ENCODE measurements at places on chromosomes 2 and 18.

- DNase-seq = no peak
Measured at GRCh38 chr2:239177325-239177724, 223.5 kb downstream of the HDAC4 start.

DNA sequence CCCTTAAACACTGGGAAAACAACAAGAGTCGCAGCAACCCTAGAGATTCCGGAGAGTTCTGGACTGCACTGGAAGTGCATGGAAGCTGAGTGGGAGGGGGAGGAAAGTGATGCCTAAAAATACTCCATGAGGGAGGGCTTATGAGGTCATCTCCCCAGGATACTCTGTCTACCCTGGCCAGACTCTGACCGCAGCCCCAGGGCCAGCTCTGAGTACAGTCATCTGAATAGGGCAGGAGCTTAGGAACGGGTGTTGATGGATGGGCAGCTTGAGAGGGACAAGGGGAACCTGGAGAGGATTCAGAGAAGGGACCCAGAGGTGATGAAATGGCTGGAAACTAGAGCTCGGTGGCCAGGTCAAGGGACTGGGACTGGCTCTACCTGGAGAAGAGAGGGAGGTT is 79.3 kb upstream of the IGFBP5 start:
- no peak for DNase-seq

DNA sequence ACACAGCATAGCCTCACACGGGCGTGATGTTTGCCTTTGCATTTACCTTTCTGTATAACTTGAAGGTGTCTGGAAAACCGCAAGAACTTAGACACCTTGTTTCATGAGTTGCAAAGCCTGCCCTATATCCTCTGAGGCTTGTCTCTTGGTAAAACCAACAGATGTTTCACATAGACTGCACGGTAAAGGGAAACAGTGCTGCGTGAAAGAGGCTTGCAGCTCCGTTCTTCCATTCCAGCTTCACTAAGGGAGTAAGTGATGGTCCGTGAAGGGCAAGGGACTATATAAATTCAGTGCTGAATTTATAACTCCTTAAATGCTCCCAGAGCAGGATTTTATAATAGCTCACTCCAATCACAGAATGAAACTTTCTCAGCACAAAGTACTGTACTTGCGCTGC is 360.5 kb downstream of the SOX11 start:
- DNase-seq = no peak

- DNase-seq = no peak
Measured at GRCh38 chr2:133077269-133077822, 407.3 kb upstream of the LYPD1 start.

- no peak for DNase-seq
Measured at GRCh38 chr2:23590241-23590869, 205.4 kb downstream of the KLHL29 start.

GRCh38 chr2:230459216-230459615 is 43.2 kb downstream of the SP100 start:
- DNase-seq = no peak

GRCh38 chr18:57887543-57888383 is 84.6 kb upstream of the ATP8B1 start:
- no peak for DNase-seq

GRCh38 chr2:46332686-46333281 is 35.6 kb downstream of the EPAS1 start:
- DNase-seq = no peak

DNA sequence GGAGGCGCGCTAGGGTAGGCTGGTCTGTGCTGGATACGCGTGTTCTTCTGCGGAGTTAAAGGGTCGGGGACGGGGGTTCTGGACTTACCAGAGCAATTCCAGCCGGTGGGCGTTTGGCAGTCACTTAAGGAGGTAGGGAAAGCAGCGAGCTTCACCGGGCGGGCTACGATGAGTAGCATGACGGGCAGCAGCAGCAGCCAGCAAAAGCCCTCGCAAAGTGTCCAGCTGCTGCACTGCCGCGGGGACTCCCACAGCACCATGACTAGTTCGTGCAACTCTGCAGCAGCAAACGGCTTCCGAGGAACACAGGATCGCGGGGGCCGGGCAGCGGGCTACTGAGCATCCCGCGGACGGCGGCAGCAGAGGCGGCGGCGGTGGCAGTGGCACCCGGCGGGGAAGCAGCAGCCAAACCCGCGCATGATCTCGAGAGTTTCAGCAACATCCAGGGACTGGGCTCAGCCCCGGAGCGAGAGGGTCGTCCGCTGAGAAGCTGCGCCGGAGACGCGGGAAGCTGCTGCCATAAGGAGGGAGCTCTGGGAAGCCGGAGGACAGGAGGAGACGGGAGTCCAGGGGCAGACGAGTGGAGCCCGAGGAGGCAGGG is 368 bp downstream of the TMEFF2 start:
- DNase-seq = peak; percentile 54

GRCh38 chr2:223943561-223944008 is 1.6 kb downstream of the WDFY1 start:
- peak; percentile 65 for DNase-seq

- peak; percentile 24 for DNase-seq
Measured at GRCh38 chr2:181805228-181806038, 86.1 kb upstream of the ITPRID2 start.

DNA sequence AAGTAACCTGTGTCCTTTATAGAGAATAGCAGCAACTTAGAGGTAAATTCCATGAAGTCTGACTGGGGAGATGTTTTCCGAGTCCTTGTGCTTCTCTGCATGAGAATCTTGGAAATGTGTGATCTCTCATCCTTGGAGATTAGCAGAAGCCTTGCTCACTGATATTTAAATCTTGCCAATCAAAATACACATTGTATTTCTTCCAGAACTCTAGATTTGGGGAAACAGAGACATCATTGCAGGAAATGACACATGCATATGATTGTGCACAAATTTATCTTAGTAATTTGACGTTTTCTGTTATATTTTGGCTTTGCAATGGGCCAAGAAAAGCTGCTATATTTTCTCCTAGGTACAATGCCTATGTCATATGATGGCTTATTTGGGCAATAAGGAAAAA is 182.6 kb downstream of the ZNF804A start:
- no peak for DNase-seq

GRCh38 chr18:34657860-34658500 is 52.1 kb upstream of the DTNA start:
- DNase-seq = no peak

- no peak for DNase-seq
Measured at GRCh38 chr2:46167924-46168323, 129.3 kb upstream of the EPAS1 start.

- no peak for DNase-seq
Measured at GRCh38 chr2:100268986-100269385, 53.3 kb downstream of the LONRF2 start.

DNA sequence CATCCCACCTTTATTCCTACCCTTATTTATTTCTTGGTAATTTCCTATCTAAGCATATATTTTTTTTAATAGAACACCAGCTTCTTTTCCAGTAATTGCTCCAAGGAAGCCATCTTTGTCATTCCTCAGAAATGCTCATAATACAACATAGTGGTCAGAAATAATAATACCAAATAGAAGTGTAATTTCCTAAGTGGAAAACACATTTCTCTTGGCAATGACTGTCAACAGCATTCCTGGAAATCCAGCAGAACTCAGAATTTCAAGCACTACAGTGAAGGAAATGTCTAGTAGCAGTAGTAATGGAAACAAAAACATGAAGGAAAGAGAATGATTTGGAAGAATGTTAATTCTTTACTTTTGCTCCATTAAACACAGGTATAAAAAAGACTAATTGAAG is 56.6 kb downstream of the GDF7 start:
- no peak for DNase-seq

DNA sequence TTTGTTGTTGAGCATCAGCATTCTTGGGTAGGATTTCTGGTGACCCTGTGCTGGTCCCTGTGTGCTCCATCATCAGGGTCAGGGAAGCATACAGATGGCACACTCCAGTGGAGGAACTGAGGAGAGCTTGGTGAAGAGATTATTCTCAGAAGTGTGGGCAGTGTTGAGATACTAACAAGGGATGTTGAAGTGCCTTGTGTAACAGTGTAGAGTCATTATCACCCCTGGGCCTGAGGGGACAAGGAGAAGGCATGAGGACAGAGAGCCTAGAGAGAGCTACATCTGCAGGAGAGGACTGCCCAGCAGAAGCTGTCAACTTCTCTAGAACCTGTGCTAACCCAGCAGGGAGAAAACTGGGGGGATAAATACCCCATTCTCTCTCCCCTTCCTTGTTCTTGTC is 189.0 kb downstream of the PLCL1 start:
- no peak for DNase-seq

GRCh38 chr2:166516712-166517303 is 22.8 kb upstream of the SCN7A start:
- DNase-seq = peak; percentile 24

DNA sequence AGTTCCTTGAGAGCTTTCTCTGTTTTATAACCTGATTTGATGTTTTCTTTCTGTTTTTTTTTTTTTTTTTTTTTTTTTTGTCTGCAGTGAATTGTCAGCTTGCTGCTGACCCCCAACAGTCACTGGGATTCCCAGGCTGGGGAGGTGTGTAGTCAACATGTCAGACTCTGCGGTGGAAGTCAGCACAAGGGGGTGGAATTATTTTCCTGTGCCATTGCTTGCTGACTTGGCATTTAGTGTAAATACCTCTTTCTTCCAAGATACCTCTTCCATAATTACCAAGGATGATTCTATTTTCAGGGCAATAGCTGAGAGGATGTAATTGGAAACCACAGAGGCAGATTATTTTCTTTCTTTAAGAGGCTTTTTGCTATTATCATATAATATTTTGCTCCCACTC is 266.3 kb downstream of the CCDC85A start:
- DNase-seq = no peak

GRCh38 chr2:181685150-181685688 is 4.9 kb upstream of the NEUROD1 start:
- no peak for DNase-seq

DNA sequence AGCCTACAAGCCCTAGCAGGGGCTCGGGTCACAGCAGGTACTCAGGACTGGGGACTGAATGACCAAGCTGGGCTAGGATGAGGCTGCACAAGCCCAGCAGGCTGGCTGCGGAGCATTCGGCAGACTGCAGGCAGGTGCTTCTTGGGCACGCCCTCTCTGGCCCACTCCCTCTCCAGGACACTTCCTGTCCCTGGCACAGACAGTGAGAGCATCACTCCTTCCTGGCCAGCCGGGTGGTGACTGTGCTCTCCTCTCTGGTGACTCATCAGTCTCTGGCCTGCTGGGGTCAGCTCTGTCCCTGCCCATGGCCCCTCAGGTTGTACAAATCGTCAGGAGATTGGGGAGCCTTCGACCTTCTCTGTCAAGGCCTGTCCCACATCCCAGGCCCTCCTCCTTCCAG is 22.5 kb downstream of the C1QL2 start:
- DNase-seq = no peak

DNA sequence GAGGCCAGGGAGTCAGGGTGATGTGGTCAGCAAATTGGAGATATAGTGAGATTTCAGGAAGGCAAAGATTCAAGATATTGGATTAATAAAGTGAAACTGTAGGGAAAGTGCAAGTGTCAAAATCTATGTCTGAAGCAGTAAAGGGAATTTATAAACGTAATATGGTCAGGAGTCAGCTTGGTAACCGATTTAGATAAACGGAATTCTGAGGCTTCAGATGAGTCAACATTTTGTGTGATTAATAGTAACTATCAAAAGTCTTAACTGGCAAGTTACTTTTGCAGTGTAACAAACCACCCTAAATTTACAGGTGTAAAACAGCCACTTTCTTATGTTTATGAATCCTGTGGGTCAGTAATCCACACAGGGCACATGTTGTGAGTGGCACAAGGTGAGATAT is 10.9 kb downstream of the MTX2 start:
- no peak for DNase-seq

GRCh38 chr2:48600204-48600813 is 17.3 kb upstream of the GTF2A1L start:
- DNase-seq = peak; percentile 68

- no peak for DNase-seq
Measured at GRCh38 chr18:2898186-2898640, 51.4 kb downstream of the EMILIN2 start.

- no peak for DNase-seq
Measured at GRCh38 chr2:240997141-240997855, 1.1 kb upstream of the SNED1 start.

GRCh38 chr2:11863513-11864328 is 117.3 kb downstream of the LPIN1 start:
- DNase-seq = peak; percentile 90

DNA sequence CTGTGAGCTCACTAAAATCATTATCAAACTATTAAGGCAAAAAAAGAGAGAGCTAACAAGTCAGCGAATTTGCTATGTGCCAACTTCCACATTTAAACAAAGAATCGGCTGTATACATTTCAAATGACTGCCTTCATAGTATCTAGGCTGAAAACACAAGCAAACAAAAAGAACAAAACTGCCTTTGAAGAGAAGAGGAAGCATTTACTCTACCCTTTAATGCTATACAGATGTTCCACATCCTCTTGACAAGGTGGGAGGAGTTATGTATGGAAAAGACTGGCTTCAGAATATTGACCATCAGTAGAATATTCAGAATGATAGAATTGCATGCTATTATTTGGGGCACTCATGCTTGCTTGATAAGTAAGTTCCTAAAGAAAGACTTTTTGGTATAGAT is 741.7 kb downstream of the PLCL1 start:
- no peak for DNase-seq

GRCh38 chr18:22345718-22346117 is 72.0 kb downstream of the CTAGE1 start:
- DNase-seq = no peak

- DNase-seq = no peak
Measured at GRCh38 chr2:113157897-113158753, 15.6 kb upstream of the PSD4 start.

- DNase-seq = peak; percentile 57
Measured at GRCh38 chr2:46983065-46983801, 67.6 kb upstream of the MCFD2 start.

DNA sequence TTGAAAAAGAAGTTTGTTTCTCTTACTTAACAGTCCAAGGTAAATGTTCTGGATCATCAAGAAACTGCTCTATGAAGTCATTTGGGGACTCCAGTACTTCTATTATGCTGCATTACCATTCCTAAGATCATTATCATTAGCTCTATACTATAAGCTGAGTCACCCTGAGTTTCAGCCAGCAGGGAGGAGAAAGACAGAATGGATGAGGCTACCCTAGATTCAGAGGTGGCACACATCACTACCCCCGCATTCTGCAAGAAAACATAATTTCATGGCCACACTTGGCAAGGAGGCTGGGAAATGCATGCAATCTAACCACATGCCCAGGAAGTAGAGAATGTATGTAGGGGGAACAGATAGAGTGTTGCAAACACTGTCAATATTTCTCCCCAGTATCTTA is 16.6 kb upstream of the LNPK start:
- no peak for DNase-seq

- peak; percentile 56 for DNase-seq
Measured at GRCh38 chr2:242020196-242021004, 150.9 kb downstream of the RTP5 start.

DNA sequence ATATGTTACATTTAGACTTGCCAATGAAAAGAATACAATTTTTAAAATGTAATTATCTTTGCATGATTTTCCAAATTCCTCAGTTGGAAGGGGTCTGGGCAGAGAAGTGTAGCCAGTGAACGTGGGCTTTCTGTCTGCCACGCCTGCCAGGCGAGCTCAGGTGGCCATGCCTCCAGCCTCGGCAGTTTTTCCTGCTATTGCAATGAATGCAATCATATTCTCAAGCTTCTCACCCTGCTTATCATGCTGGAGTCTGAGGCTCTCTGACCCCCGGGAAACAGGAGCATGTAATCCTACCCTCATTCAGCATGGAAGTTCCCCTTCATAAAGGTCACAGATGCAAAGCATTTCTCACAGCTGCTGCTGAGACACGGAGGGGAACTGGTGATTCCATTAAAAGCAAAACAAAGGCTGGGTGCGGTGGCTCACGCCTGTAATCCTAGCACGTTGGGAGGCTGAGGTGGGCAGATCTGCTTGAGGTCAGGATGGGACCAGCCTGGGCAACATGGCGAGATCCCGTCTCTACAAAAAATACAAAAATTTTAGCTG is 154.8 kb downstream of the MBP start:
- DNase-seq = no peak
